ENCODE measurements at places on chromosomes 11 and 22.

DNA sequence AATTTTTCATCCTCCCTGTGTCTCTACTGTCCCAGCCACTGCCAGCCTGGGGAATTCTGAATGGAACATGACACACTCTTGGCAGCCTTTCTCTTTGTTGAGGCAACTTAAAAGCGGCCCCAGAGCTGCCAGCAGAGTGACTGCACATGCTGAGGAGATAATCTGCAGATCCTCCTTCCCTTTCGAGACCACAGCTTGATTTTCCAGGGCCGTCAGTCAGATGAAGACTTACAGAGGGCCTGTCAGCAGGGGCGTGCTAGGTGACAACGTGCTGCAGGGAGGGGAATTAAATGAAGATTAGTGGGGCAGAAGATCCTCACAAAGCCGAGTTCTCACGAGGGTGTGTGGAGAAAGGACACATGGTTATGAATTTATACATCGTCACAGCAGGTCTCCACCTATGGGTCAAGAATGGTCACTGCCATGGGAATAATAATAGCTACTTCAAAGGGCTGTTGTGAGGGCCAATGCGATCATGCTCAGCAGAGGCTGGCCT lies 193.5 kb upstream of the PITPNB start:
- no peak for DNase-seq

GRCh38 chr11:7314811-7315604 lies 63.3 kb downstream of the SYT9 start:
- DNase-seq: no peak

- no peak for DNase-seq
These were observed 40.2 kb upstream of the RBFOX2 start for GRCh38 chr22:36068776-36069344.

GRCh38 chr22:49770547-49771265 lies 57.0 kb downstream of the BRD1 start:
- no peak for DNase-seq
